ENCODE measurements at places on chromosomes 1 and 21.

- DNase-seq: no peak
These were observed 710 bp upstream of the SLC30A1 start for GRCh38 chr1:211579440-211580302.

GRCh38 chr1:226002667-226003501 is 3.7 kb upstream of the SDE2 start:
- no peak for DNase-seq

DNA sequence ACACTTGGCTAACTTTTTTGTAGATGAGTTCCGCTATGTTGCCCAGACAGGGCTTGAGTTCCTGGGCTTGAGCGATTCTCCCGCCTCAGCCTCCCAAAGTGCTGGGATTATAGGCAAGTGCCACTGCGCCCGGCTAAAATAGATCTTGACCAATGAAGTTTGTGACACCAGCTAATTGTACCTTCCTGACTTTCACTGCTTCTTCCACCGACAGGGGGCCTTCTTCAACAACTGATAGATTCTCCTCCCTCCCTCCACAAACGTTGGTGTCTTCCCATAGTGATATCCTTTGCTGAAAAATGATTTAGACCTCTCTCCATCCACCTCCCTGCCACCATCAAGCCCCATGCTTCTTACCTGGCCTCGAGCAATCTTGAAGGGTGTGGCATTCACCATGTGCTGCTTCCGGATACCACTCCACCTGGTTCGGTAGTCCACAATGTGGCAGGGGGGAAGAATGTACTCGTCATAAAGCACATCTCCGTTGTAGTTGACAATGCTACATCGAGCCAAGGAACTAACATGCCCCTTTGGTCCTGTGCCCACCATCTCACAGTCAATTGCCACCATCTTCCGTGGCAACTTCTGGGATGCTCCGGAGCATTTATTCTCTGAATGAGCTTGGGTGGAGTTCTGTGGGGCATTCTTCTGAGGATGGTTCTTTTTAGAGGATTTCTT is 1.6 kb upstream of the METTL25B start:
- DNase-seq: no peak

GRCh38 chr1:208643005-208643597 is 398.9 kb upstream of the PLXNA2 start:
- DNase-seq: no peak

GRCh38 chr1:215256936-215257679 is 174.6 kb downstream of the KCNK2 start:
- DNase-seq: no peak

- no peak for DNase-seq
These were observed 31.4 kb upstream of the PKP1 start for GRCh38 chr1:201251851-201252430.

DNA sequence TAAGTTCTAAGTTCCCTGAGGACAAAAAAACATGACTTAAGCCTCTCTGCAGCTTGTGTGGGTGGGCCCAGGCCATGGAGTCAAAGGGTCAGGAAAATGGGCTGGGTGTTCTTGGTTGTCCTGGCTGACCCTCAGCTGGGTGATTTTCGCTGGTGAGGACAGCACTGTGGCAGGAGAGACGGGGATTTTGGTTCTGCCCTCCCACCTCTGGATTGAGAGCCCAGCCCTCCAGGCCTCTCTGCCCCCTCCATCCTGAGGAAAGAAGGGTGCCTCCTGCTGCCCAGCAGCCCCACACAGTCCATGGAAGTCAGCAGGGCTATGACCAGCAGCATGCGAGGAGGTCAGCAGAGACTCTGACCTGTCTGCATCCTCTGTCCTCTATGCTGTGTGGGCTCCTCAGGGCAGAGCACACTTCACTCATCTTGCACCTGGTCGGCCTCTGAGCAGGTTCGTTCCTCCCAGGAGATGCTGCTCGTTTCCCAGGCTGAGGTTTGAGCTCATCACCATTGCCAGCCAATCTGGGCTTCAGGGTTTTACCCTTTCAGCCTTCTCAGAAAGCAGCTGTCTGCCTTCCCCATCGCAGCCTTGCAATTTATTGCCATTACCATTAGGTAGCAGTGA is 26.5 kb downstream of the PHGDH start:
- DNase-seq: no peak

GRCh38 chr1:247268390-247269045 is 12.6 kb downstream of the VN1R5 start:
- no peak for DNase-seq

GRCh38 chr21:41562101-41563000 is 54.4 kb upstream of the TMPRSS2 start:
- DNase-seq: no peak

- no peak for DNase-seq
These were observed 12.6 kb downstream of the METTL13 start for GRCh38 chr1:171794085-171794484.

- DNase-seq: no peak
These were observed 318.5 kb upstream of the RUNX1 start for GRCh38 chr21:35367553-35367952.

DNA sequence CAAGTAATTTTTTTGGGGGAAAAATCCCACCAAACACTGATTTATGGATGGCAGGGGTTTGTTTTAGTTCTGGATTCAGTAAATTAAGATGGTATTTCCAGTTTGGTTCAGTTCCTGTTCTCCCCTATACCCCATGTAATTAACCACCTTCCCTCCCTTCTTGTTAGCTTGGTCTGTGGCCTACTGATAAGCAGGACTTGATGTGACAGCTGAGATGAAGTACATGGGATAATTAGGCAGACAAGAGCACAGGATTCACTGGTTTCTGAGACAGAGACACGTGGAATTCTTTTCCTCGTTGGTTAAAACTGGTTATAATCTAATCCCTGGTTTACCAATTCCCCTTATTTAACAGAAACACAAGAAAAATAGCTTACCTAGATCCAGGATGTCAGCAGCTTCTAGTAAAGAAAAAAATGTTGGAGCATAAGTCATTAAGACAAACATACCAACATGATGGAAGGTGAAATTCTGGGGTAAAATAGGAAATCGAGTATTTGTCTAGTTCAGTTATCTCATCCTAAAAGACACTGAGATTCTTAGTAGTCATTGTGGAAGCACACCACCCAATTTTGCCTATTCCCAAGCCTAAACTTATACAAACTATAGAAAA is 81.5 kb downstream of the SCMH1 start:
- DNase-seq: no peak

- no peak for DNase-seq
These were observed 272.5 kb downstream of the TM2D1 start for GRCh38 chr1:61452176-61453035.

DNA sequence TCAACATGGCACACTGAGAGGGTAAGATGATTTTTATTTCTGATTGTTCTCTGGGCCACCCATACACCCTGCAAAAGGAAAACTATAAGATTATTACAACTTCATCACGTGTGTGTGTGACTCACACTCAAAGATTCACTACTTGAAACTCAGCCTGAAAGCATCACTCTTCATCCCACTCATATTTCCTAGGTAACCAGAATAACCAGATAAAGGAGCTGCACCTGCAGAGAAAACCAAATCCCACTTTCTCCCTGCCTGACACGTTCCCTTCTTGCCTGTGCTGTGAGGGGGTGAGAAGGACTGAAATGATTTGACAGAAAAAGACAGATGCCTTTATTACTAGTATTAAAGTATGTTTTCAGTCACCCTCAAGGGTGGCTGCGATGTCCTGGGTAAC is 131.6 kb downstream of the TGFBR3 start:
- DNase-seq: no peak

DNA sequence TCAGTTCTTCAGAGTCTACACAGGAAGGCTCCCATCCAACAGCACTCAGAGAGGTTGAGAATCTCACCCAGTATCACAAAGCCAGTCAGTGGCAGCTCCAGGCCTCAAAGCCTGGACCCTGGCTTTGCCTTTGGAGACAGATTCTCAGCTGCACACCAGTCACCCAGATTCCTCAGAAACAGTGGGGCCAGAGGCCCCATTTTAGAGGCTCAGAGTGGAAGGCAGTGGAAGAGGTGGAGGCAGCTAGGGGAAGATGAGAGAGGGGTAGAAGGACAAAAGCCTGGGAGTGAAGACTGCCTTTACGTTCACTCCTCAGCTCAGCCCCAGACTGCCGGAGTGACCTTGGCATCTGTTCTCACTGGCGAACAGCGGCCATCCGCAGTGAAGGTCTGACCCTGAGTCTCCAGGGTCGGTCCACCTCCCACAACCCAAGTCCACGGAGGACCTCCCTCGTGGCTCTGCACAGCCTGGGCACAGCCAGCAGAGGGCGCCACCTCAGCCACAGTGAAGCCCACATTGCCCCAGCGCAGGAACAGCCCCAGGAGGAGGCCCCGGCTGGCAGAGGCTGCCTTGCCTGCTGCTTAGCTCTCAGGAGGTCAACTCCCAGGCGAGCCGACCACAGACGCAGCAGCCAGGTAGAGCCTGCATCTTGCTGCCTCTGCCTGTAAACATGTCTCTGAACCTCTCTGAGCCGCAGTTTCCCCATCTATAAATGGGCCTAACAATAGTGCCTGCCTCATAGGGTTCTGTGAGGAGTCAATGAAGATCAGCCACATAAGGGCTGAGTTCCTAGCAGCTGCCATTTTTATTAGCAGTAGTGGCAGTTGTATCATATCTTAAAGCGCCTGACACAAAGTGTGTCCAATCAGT is 5.9 kb upstream of the FNDC5 start:
- DNase-seq: peak; percentile 83

GRCh38 chr1:42825036-42825851 is 8.0 kb upstream of the SVBP start:
- no peak for DNase-seq

DNA sequence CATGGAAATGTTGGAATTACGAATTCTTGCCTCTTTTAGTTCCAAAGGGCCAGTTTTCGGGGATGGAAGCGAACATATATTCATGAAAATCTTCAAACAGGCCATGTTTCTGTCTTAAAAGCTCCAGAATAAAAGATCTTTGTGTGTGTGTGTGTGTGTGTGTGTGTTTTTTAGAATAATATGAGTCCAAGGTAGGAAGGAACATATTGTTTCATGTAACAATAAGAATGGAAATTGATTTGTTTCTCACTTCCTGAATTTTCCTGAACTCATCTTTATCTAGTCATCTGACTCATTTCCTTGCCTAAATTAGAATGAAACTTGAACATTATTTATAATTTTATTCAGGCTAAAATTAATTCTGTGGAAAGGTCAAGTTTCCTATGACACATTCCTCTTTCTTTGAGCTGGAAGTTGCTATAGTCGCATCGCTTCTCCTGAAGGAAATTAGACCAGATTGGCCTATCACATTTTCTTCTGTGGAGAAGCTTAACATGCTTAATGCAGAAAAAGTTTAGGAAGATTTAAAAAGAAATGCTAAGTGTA is 805.1 kb upstream of the ADAMTS5 start:
- DNase-seq: no peak
